ENCODE measurements at places on chromosomes 13 and 19.

- no peak overlapping the region for H3K27ac ChIP-seq
- no peak for DNase-seq
- no peaks in the 10 kb centered on the region for H3K27me3 ChIP-seq
- no peaks in the 10 kb centered on the region for H3K4me1 ChIP-seq
- no peak overlapping the region for H3K4me3 ChIP-seq
These were observed 258.2 kb downstream of the TDRD3 start for GRCh38 chr13:60655256-60655655.

GRCh38 chr13:50572129-50572528 is 271.4 kb downstream of the DLEU7 start:
- H3K27ac ChIP-seq, result no peak overlapping the region
- H3K4me1 ChIP-seq, result peaks cover 8% of the 10 kb centered on the region
- DNase-seq, result no peak
- H3K36me3 ChIP-seq, result no peaks in the 10 kb centered on the region
- H3K27me3 ChIP-seq, result no peaks in the 10 kb centered on the region

- H3K36me3 ChIP-seq, result no peaks in the 10 kb centered on the region
- no peak overlapping the region for H3K4me3 ChIP-seq
- no peaks in the 10 kb centered on the region for H3K27me3 ChIP-seq
- no peak for DNase-seq
These were observed 121.4 kb downstream of the NUFIP1 start for GRCh38 chr13:44867825-44868224.

DNA sequence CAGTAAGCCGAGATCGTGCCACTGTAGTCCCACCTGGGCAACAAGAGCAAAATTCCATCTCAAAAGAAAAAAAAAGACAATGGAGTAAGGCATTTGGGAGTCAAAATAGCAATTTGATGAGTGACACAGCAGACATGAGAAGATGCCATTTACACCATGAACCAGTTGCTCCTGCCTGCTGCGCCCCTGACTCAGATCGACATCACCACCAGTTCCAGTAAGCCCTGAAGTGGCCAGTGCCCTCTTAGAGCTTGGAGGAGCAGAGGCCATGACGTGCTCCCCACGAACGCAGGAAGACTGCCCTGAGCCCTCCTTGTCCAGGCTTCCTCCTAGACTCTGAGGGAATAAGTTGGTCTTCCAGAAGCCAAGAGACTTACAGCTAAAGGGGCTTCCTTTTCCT is 339.2 kb downstream of the MYO16 start:
- no peaks in the 10 kb centered on the region for H3K36me3 ChIP-seq
- no peak for DNase-seq
- H3K27me3 ChIP-seq, result no peaks in the 10 kb centered on the region
- no peak overlapping the region for H3K27ac ChIP-seq

DNA sequence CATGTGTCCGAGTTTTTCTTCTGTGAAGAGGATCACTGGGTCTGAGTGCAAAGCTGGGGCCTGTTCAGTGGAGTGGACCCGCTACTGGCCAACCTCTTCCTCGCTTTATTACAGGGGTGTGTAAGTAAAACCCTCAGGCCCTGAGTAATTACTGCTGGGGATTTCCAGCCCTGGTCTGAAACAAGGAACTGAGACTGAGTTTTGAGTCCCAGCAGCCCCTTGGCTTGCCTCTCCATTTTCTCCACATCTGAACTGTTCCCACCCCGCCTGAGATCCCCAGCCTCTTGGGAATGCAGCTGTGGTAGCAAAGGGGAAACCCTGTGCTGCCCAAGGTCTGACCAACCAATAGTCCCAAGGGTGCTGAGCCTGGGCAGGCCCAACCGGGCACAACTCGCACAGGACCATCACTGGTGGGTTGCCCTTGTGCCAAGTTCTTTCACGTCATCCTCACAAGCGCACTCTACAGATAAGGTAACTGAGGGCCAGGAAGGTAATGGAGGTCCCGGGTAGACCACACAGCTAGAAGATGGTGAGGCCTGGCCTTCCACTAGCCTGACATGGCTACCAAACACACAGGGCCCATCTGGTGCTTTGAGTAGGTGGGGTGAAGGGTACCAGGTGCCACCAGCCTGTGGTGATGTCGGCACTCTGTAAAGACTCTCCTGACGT is 13.7 kb upstream of the SLC35E1 start:
- no peak for DNase-seq
- peaks cover 90% of the 10 kb centered on the region for H3K4me1 ChIP-seq
- no peaks in the 10 kb centered on the region for H3K36me3 ChIP-seq
- peak overlapping the region; percentile 59 for H3K27ac ChIP-seq
- no peak overlapping the region for H3K4me3 ChIP-seq

GRCh38 chr19:45152504-45153338 is 8.1 kb downstream of the NKPD1 start:
- H3K27ac ChIP-seq, result no peak overlapping the region
- no peaks in the 10 kb centered on the region for H3K27me3 ChIP-seq
- peaks cover 33% of the 10 kb centered on the region for H3K4me1 ChIP-seq
- no peaks in the 10 kb centered on the region for H3K36me3 ChIP-seq

- no peak overlapping the region for H3K27ac ChIP-seq
- no peaks in the 10 kb centered on the region for H3K36me3 ChIP-seq
- no peaks in the 10 kb centered on the region for H3K27me3 ChIP-seq
- DNase-seq, result no peak
- no peak overlapping the region for H3K4me3 ChIP-seq
These were observed 47.4 kb downstream of the SIPA1L3 start for GRCh38 chr19:37954421-37954874.

DNA sequence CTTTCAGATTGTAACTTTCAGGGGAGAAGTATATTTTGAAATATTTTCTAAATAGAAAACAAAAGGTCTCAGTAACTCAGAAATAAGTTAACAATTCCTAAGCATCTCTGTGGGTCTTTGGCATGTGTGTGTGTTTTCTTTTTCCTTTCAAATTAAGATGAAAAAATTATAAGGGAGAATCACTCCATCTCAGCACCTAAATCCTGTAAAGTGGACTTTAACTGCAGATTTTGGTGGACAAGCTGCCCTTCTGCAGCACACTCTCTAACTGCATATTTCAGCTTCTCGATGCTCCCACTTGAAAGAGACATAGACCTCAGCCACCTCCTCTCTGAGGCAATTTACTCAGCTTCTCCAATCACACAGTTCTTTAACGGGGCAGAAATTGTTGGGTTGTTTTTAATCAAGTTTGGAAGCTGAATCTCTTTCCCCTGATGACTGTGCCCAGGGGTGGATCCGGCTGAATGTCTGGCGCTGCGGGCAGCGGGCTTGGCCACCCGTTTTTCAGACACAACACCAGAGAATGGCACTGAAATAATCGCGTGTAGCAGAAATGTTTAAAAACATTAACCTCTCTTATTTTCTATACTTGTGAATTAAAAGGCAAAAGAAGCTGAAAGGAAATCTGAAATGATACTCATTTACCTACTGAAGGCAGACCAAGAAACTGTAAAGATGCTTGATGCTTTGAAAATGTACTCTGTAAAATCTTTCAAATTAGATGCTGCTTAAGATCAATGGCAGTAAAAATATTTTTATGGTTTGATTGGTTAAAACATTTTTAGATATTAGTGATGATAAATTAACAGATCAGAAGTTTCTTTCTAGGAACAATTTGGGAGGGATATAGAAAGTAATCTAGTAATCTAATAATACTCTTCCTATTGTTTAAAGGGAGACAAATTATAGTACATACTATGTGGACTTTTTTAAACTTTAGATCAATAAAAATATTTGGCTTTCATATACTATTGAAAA is 12.4 kb downstream of the ZIC2 start:
- DNase-seq, result no peak
- H3K27ac ChIP-seq, result no peak overlapping the region
- H3K27me3 ChIP-seq, result peaks cover 32% of the 10 kb centered on the region
- H3K4me3 ChIP-seq, result no peak overlapping the region
- H3K4me1 ChIP-seq, result peaks cover 11% of the 10 kb centered on the region

DNA sequence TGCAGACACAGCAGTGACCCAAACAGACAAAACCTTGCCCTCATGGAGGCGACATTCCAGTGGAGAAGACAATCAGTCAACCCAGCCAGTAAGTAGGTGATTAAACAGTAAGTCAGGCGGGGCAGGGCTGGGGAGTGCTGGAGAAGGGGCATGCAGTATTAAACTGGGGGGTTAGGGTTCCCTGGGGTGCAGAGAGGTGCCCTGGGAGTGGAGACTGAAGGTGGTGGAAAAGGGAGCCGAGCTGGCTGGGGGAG is 31.2 kb upstream of the FXYD3 start:
- H3K36me3 ChIP-seq, result no peaks in the 10 kb centered on the region
- H3K27me3 ChIP-seq, result no peaks in the 10 kb centered on the region
- DNase-seq, result no peak
- no peak overlapping the region for H3K4me3 ChIP-seq

- no peaks in the 10 kb centered on the region for H3K27me3 ChIP-seq
- H3K27ac ChIP-seq, result no peak overlapping the region
- no peak overlapping the region for H3K4me3 ChIP-seq
- H3K36me3 ChIP-seq, result no peaks in the 10 kb centered on the region
- no peaks in the 10 kb centered on the region for H3K4me1 ChIP-seq
- DNase-seq, result no peak
These were observed 157.5 kb downstream of the OXGR1 start for GRCh38 chr13:96836733-96837132.

- no peak overlapping the region for H3K27ac ChIP-seq
- no peaks in the 10 kb centered on the region for H3K4me1 ChIP-seq
- DNase-seq, result no peak
- no peaks in the 10 kb centered on the region for H3K36me3 ChIP-seq
- H3K4me3 ChIP-seq, result no peak overlapping the region
These were observed 49.5 kb upstream of the FRY start for GRCh38 chr13:31982124-31982523.

DNA sequence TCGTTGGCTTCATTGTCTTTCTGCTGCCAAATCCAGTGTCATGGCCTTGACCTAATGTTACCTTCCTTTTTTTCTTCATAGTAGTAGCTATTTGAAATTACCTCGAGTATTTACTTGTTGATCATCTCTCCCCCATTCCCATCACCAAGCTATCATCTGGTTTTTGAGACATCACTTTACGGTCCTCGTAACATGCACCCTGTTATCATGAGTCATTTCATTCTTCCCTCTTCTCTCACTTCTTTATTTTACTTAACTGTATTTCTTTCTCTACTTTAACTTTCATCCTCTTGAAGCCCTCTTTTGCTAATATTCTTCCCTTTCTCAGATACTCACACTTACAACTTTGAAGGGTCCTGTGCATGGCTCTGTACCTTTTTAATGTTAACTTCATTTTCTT is 31.8 kb downstream of the TPP2 start:
- H3K36me3 ChIP-seq, result peaks cover 54% of the 10 kb centered on the region
- no peaks in the 10 kb centered on the region for H3K4me1 ChIP-seq
- no peaks in the 10 kb centered on the region for H3K27me3 ChIP-seq
- no peak overlapping the region for H3K27ac ChIP-seq
- no peak overlapping the region for H3K4me3 ChIP-seq
- DNase-seq, result no peak

- no peaks in the 10 kb centered on the region for H3K36me3 ChIP-seq
- H3K4me3 ChIP-seq, result no peak overlapping the region
- DNase-seq, result peak; percentile 69
- H3K27ac ChIP-seq, result no peak overlapping the region
These were observed 12.7 kb downstream of the CEACAM21 start for GRCh38 chr19:41588497-41589209.

GRCh38 chr13:29165840-29166239 is 345.7 kb downstream of the MTUS2 start:
- no peaks in the 10 kb centered on the region for H3K36me3 ChIP-seq
- no peaks in the 10 kb centered on the region for H3K4me1 ChIP-seq
- no peak overlapping the region for H3K4me3 ChIP-seq
- no peaks in the 10 kb centered on the region for H3K27me3 ChIP-seq
- H3K27ac ChIP-seq, result no peak overlapping the region
- DNase-seq, result no peak

- no peaks in the 10 kb centered on the region for H3K36me3 ChIP-seq
- H3K4me3 ChIP-seq, result no peak overlapping the region
- H3K4me1 ChIP-seq, result no peaks in the 10 kb centered on the region
- no peaks in the 10 kb centered on the region for H3K27me3 ChIP-seq
These were observed 16.9 kb upstream of the ZNF254 start for GRCh38 chr19:24069905-24070657.

GRCh38 chr19:52603558-52604207 is 33.6 kb downstream of the ZNF701 start:
- peaks cover 15% of the 10 kb centered on the region for H3K4me1 ChIP-seq
- no peaks in the 10 kb centered on the region for H3K36me3 ChIP-seq
- peak overlapping the region; percentile 36 for H3K27ac ChIP-seq
- DNase-seq, result no peak

DNA sequence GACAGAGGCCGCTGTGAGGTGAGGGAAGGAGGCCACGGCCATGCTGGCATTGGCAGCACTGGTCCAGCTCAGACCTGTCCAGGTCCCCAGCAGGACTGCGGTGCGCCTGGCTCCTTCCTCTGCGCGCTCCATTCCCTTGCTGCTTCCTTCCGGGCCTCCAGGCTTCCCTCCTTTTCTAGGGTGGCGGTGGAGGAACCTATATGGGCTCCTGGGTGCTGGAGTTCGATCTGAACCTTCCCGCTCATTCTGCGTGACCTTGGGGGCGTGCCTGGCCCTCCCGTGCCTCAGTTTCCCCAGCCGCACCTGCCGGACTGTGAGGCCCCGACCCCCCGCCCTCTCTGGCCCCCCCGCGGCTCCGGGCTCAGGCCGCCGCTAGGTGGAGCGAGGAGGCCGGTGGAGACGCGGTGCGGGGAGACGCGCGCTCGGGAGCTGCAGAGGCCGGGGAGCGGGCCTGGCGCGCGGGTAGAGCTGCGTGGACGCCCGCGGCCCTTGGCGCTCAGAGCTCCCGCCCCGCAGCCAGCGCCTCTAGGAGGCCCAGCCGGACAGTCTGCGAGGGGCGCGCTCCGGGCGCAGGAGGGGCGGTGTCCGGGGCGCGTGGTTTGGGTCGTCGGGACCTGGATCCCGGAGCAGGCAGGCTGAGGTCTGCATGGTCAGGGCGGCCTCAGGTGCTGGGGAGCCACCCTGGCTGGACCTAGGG is 29.9 kb downstream of the EFNA2 start:
- DNase-seq, result no peak
- no peaks in the 10 kb centered on the region for H3K36me3 ChIP-seq
- H3K27ac ChIP-seq, result no peak overlapping the region
- peaks cover 11% of the 10 kb centered on the region for H3K4me1 ChIP-seq

GRCh38 chr19:14516746-14517438 is 1.3 kb downstream of the DNAJB1 start:
- no peak for DNase-seq
- H3K36me3 ChIP-seq, result peaks cover 32% of the 10 kb centered on the region
- H3K4me1 ChIP-seq, result peaks cover 39% of the 10 kb centered on the region
- H3K27ac ChIP-seq, result peak overlapping the region; percentile 100
- peak overlapping the region; percentile 91 for H3K4me3 ChIP-seq

DNA sequence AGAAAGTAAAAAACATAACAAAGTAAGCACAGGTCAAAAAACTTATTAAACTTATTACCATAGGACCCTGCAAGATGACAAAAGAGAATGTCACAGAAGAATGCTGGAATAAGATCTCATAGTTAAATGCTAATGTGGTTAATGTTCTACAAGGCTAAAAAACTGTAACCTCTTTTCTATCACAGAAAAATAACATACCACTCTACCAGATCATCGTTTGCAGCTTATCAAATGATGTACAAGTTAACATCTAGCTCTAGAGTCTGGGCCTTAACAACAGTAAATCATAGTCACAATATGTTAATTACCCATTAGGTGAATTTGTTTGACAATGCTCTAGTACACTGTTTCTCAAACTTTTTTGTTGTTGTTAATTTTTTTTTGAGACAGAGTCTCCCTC is 53.0 kb downstream of the NUFIP1 start:
- DNase-seq, result no peak
- no peak overlapping the region for H3K4me3 ChIP-seq
- H3K36me3 ChIP-seq, result no peaks in the 10 kb centered on the region
- H3K27me3 ChIP-seq, result no peaks in the 10 kb centered on the region

GRCh38 chr13:50209631-50210030 is 194.4 kb downstream of the KCNRG start:
- no peak overlapping the region for H3K27ac ChIP-seq
- DNase-seq, result no peak
- no peaks in the 10 kb centered on the region for H3K36me3 ChIP-seq
- H3K4me1 ChIP-seq, result no peaks in the 10 kb centered on the region
- no peak overlapping the region for H3K4me3 ChIP-seq
